Prostate gland (tissue), 2 donors: ENCODE measurements at places on chromosomes 6 and 20. TPM values are rescaled to one million over a fixed set of nuclear protein-coding genes. Genes with fewer than 3 reads are reported as not detected.

Gene PRSS16
- 15.2 TPM for total RNA-seq

GRCh38 chr6:45521226-45521625 lies 143.5 kb upstream of the SUPT3H start:
- H3K4me3 ChIP-seq = no peak overlapping the region
- H3K27me3 ChIP-seq = no peaks in the 10 kb centered on the region
- no peaks in the 10 kb centered on the region for H3K4me1 ChIP-seq
- no peak for DNase-seq
- no peaks in the 10 kb centered on the region for H3K36me3 ChIP-seq

Gene CCDC170
- total RNA-seq = 0.85 TPM

Gene AHI1
- total RNA-seq = 18.0 TPM

Gene BMP2
- total RNA-seq = 5.6 TPM

GRCh38 chr20:5650280-5650691 lies 99.9 kb upstream of the SHLD1 start:
- no peaks in the 10 kb centered on the region for H3K27me3 ChIP-seq
- no peaks in the 10 kb centered on the region for H3K36me3 ChIP-seq
- no peak overlapping the region for H3K27ac ChIP-seq
- H3K4me3 ChIP-seq = no peak overlapping the region
- H3K4me1 ChIP-seq = no peaks in the 10 kb centered on the region

Gene FRS3
- 5.9 TPM for total RNA-seq

- no peak overlapping the region for H3K4me3 ChIP-seq
- H3K27ac ChIP-seq = no peak overlapping the region
Observed at GRCh38 chr20:2109425-2110210, 8.0 kb downstream of the STK35 start.

DNA sequence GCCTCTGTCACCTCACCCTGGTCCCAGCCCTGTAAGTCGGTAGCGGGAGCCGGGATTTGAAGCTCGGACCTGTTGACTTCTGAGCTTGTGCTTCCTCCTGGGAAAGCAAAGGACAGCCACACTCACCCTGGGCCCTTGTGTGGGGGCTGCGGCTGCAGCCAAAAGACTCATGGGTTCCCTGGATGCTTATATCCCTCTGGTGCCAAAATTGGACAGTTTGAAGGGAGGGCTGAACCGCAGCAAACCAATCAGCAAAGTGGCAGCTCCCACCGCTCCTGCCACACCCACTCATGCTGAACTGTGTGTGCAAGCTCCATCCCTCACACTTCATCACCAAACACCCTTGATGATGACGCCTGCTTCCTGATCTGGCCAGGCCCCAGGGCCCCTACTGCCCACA lies 3.9 kb upstream of the CCN5 start:
- no peaks in the 10 kb centered on the region for H3K27me3 ChIP-seq
- peaks cover 4% of the 10 kb centered on the region for H3K4me1 ChIP-seq
- no peak for DNase-seq
- no peak overlapping the region for H3K27ac ChIP-seq
- no peaks in the 10 kb centered on the region for H3K36me3 ChIP-seq

DNA sequence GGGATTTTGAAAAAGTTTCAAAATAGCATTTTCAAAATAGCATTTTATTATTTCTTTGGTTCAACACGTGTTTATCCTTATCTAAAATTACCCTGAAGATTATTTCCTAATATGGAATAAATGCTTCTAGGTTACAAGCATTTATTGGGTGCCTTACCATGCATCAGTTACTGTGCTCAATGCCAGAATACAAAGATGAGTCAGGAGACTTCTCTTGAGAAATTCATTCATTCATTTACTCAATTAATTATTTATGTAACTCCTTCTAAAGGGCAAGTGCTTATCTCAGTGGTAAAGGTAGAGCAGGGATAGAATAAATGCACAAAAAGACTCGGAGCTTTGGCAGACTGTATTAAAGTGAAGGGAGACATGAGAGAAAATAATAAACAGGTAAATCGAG lies 150.1 kb upstream of the PDE7B start:
- H3K36me3 ChIP-seq = no peaks in the 10 kb centered on the region
- no peaks in the 10 kb centered on the region for H3K27me3 ChIP-seq
- H3K27ac ChIP-seq = no peak overlapping the region
- H3K4me3 ChIP-seq = no peak overlapping the region
- DNase-seq = no peak

DNA sequence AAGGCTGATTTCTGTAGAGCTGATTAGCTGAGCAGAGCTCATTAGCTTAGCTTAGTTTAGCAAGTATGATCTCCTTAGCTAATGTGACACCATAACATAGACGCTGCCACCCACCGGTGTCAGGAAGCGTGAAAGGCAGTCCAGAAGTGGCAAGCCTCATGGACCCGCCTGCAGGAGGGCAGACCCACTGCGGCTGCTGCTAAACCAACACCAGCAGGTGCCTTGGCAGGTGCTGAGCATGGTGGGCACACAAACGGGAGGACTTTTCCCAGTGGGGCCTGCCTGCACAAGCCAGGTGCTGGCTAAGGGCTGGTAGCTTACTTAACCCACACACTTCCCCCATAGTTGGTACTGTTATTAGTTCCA lies 22.7 kb downstream of the ZDHHC14 start:
- no peaks in the 10 kb centered on the region for H3K27me3 ChIP-seq
- no peak overlapping the region for H3K4me3 ChIP-seq
- H3K27ac ChIP-seq = no peak overlapping the region
- no peaks in the 10 kb centered on the region for H3K4me1 ChIP-seq
- DNase-seq = no peak

Gene NHSL1
- 2.1 TPM for total RNA-seq

Gene ELOVL4
- 5.8 TPM for total RNA-seq

Gene ZBTB46
- total RNA-seq = 7.9 TPM

GRCh38 chr6:150887978-150888563 lies 22.6 kb downstream of the MTHFD1L start:
- no peak overlapping the region for H3K27ac ChIP-seq
- no peaks in the 10 kb centered on the region for H3K4me1 ChIP-seq
- H3K36me3 ChIP-seq = no peaks in the 10 kb centered on the region
- no peak for DNase-seq

Gene FOXP4
- 24.8 TPM for total RNA-seq

- DNase-seq = no peak
- no peak overlapping the region for H3K27ac ChIP-seq
- H3K4me1 ChIP-seq = peaks cover 10% of the 10 kb centered on the region
- no peak overlapping the region for H3K4me3 ChIP-seq
- H3K27me3 ChIP-seq = no peaks in the 10 kb centered on the region
Observed at GRCh38 chr6:41077536-41077935, 4.8 kb downstream of the NFYA start.

GRCh38 chr20:8036771-8037170 lies 17.2 kb upstream of the TMX4 start:
- no peaks in the 10 kb centered on the region for H3K36me3 ChIP-seq
- H3K4me1 ChIP-seq = no peaks in the 10 kb centered on the region
- H3K27me3 ChIP-seq = no peaks in the 10 kb centered on the region
- no peak overlapping the region for H3K4me3 ChIP-seq

DNA sequence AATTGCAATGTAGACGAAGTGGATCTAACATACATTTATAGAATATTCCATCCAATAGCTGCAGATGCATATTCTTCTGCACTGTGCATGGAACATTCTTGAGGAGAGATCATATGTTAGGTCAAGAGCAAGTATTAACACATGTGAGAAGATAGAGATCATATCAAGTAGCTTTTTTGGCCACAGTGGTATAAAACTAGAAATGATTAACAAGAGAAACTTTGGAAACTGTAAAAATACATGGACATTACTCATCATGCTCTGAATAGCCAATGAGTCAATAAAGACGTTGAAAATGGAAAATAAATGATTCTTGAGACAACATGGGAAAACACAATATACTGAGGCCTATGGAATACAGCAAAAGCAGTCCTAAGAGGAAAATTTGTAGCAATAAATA lies 94.2 kb downstream of the STXBP5 start:
- no peak overlapping the region for H3K27ac ChIP-seq
- no peak overlapping the region for H3K4me3 ChIP-seq

- no peaks in the 10 kb centered on the region for H3K36me3 ChIP-seq
- no peaks in the 10 kb centered on the region for H3K27me3 ChIP-seq
- no peak for DNase-seq
Observed at GRCh38 chr6:150167479-150167873, 24.6 kb downstream of the PPP1R14C start.

DNA sequence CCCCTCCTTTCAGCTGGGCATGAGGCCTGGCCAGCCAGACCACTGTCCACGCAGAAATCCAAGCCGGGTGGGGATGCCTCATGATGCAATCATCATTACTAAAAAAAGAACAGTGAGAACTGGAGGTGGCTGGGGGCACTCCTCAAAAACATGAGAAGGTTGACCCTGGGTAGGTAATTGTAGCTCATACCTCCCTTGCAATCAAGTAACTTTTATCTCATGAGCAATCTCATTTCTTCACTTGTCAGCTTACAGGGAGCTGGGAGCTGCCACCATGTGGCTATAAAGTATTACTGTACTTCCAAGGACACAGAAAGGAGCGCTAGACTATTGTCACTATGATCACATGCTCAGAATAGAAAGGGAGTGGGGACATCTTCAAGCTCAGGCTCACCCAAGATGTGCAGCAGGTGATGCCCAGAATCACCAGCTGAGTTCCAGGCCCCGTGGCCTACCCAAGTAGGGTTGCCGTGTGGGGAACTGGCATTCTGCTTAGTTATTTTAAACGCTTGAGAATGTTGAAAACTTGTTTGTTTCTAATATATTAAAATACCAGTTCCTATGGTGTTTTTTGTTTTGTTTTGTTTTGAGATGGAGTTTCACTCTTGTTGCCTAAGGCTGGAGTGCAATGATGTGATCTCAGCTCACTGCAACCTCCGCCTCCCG lies 3.0 kb upstream of the CDH26 start:
- no peaks in the 10 kb centered on the region for H3K4me1 ChIP-seq
- no peak overlapping the region for H3K4me3 ChIP-seq
- no peak overlapping the region for H3K27ac ChIP-seq

DNA sequence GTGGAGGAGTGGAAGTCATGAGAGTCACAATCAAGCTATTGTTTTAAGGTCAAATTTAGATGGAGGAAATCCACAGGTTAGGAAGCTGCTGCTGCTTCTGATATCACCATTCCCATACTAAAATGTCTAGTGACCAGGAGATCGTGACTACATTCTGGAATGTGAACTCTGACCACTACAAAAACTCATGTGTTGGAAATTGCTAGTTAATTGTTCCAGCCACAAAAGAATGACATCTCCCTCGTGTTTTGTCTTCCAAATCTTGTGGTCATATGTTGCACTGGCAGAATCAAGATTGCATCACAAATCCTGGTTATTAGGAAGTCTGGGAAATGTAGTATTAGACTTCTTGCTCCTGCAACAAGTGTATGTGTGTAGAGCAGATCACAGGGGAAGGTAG lies 441.9 kb downstream of the CD109 start:
- H3K27ac ChIP-seq = no peak overlapping the region
- no peak for DNase-seq
- H3K36me3 ChIP-seq = no peaks in the 10 kb centered on the region
- H3K4me1 ChIP-seq = no peaks in the 10 kb centered on the region
- H3K27me3 ChIP-seq = no peaks in the 10 kb centered on the region
- H3K4me3 ChIP-seq = no peak overlapping the region

DNA sequence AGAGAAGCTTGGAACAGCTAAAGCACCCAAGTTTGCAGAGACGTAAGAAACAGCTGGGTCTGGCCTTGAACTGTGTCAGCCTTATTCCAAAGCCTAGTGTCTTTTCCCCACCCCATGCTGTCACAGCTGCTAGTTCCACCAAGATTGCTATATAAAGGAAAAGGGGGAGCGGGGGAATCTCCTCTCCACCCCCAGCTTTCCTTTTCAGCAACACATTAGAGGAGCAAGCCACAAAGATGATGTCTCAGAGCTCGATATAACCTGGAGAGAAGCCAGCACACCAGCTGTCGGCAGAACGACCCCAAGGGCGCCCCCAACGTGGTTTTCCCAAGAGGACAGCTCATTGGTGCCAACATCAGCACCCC lies 36.5 kb downstream of the ATP9A start:
- no peak for DNase-seq
- no peaks in the 10 kb centered on the region for H3K4me1 ChIP-seq
- no peaks in the 10 kb centered on the region for H3K27me3 ChIP-seq
- no peaks in the 10 kb centered on the region for H3K36me3 ChIP-seq

Gene PTCRA
- total RNA-seq = not detected

Gene RANBP9
- total RNA-seq = 59.0 TPM

GRCh38 chr6:148884461-148884860 lies 137.6 kb downstream of the UST start:
- H3K4me1 ChIP-seq = peaks cover 6% of the 10 kb centered on the region
- H3K27me3 ChIP-seq = no peaks in the 10 kb centered on the region
- H3K27ac ChIP-seq = no peak overlapping the region
- no peaks in the 10 kb centered on the region for H3K36me3 ChIP-seq
- no peak overlapping the region for H3K4me3 ChIP-seq
- DNase-seq = no peak

Gene MUC22
- not detected for total RNA-seq

Gene RNGTT
- 23.6 TPM for total RNA-seq

Gene SEL1L2
- 0.28 TPM for total RNA-seq

Gene HLA-C
- 682 TPM for total RNA-seq

GRCh38 chr6:156013155-156013554 lies 557.5 kb upstream of the NOX3 start:
- no peak overlapping the region for H3K27ac ChIP-seq
- H3K27me3 ChIP-seq = no peaks in the 10 kb centered on the region

Gene SMLR1
- total RNA-seq = not detected

DNA sequence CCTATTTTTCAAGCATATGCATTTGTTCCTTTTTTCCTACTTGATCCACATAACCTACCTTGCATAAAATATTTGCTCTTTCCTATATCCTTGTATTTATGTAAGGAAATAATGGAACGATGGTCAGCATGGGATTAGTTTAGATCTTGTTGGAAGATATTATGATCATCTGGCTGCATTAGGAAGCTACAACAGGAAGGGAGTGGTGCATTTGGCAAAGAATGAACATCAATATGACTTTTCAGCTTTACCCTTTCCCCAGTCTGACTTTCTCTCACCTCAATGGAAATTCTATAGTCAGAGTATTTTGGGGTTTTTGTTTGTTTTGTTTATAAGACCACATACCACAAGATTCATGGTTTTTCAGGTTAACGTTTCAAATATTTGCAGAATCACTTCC lies 66.0 kb downstream of the HS3ST5 start:
- DNase-seq = no peak
- no peak overlapping the region for H3K4me3 ChIP-seq
- no peaks in the 10 kb centered on the region for H3K4me1 ChIP-seq
- H3K36me3 ChIP-seq = no peaks in the 10 kb centered on the region
- H3K27me3 ChIP-seq = no peaks in the 10 kb centered on the region

Gene AIF1
- 11.1 TPM for total RNA-seq

- H3K27me3 ChIP-seq = no peaks in the 10 kb centered on the region
- no peak for DNase-seq
- no peak overlapping the region for H3K27ac ChIP-seq
- H3K4me1 ChIP-seq = peaks cover 2% of the 10 kb centered on the region
Observed at GRCh38 chr20:4871486-4871885, 129.8 kb downstream of the SLC23A2 start.
